RPMI7951 (cell line): ENCODE measurements at places on chromosomes 2 and 18.

GRCh38 chr2:145095641-145096435 lies 575.9 kb upstream of the ZEB2 start:
- peak; percentile 79 for DNase-seq

DNA sequence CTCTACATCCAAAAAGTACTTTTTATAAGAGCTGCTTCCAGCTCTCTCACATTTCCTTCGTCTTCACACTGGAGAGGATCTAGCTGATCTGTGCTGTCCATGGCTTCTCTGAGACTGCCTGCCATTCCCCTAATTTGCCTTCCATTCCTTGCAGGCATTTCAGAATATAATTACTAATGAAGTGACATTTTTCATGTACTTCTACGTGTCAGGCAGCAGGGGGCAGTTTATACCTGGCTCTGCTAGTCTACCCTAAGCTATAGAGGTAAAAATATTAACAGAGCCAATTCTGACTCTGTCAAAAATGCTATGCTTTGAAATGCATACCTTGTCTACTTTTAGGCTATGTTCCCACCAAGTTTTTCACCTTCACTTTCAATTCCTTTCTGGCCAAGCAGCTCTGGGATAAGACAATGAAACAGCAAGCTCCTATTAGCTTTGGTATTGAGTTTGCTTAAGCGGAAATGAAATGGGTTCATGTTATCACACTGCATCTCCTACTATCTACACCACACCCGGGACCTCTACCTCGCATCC lies 81.9 kb downstream of the MEP1B start:
- peak; percentile 5 for DNase-seq

DNA sequence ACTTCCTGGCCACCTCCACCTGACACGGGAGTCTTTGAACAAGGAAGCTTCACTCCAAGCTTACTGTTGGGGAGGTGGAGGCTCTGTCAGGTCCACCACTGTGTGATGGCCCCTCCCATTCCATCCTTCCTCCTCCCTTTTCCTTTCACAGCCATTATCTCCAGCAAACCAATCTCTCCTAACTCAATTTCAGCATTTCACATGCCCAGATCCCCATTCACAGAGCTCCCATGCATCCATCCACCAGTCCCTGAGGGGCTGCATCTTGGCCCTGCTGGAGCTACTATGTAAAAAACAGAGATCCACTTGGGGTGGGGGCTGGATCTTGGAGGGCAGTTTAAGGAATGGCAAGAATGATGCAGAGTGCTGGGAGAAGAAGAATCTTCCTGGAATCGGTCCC lies 129.0 kb upstream of the COPS8 start:
- no peak for DNase-seq

DNA sequence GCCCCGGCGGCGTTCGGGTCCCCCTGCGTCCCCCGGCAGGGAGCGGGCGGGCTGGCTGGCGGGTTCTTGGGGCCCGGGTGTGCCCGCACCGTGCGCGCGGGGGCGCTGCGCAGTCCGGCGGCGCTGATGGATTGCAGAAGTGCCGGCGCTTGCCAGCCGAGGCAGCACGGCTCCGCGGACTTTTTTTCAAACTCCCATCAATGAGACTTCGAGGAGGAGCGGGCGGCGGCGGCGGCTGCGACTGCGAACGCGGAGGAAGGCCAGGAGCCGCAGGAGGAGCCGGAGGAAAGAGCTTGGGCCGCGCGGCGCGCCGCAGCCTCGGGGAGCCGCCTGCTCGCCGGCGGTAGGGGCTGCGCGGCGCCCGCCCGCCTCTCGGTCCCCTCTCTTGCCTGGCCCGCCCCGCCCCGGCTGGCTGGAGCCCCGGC lies at the start of gene GLI2:
Gene GLI2 (plus strand): TSS at position 123 of the 425 bp plus-strand sequence. CDS start 61,453 bp downstream, outside the sequence.
- DNase-seq: peak; percentile 80

- DNase-seq: peak; percentile 13
Measured at GRCh38 chr18:10228326-10228725, 226.1 kb upstream of the APCDD1 start.

- DNase-seq: peak; percentile 2
Measured at GRCh38 chr18:78986018-78986481, 6.4 kb downstream of the SALL3 start.

GRCh38 chr2:180677200-180677599 lies 303.2 kb upstream of the UBE2E3 start:
- DNase-seq: no peak

DNA sequence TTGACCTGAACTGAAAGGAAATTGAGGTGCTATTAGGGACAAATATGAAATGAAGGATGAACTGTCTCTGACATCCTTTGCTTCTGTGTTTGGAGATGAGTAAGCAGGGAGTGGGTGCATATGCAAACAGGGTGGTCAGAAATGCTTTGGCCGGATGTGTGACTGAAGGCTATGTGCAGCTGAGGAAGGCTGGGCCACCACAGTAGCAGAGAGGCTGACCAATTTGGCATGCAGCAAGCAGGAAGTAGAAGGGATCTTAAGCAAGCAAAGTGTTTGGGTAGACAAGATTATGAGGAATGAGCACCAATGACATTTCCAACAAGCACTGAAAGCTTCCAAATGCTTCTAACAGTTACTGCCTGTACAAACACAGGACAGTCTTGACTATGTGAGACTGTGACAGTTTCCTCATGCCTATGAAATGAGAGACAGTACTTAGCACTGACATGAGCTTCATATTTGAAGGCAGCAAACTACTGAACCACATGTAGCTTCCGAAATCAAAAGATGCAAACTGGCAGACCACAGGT lies 3.3 kb upstream of the ACTR3 start:
- DNase-seq: peak; percentile 93

- DNase-seq: no peak
Measured at GRCh38 chr2:102120701-102121159, 21.8 kb upstream of the IL1R1 start.

- DNase-seq: no peak
Measured at GRCh38 chr2:16649353-16650286, 16.0 kb downstream of the CYRIA start.

GRCh38 chr2:174659069-174659900 lies 61.7 kb upstream of the WIPF1 start:
- no peak for DNase-seq

- DNase-seq: peak; percentile 98
Measured at GRCh38 chr2:37635504-37636380, 35.7 kb downstream of the CDC42EP3 start.

- DNase-seq: peak; percentile 19
Measured at GRCh38 chr2:44897406-44897805, 44.1 kb upstream of the SIX3 start.

DNA sequence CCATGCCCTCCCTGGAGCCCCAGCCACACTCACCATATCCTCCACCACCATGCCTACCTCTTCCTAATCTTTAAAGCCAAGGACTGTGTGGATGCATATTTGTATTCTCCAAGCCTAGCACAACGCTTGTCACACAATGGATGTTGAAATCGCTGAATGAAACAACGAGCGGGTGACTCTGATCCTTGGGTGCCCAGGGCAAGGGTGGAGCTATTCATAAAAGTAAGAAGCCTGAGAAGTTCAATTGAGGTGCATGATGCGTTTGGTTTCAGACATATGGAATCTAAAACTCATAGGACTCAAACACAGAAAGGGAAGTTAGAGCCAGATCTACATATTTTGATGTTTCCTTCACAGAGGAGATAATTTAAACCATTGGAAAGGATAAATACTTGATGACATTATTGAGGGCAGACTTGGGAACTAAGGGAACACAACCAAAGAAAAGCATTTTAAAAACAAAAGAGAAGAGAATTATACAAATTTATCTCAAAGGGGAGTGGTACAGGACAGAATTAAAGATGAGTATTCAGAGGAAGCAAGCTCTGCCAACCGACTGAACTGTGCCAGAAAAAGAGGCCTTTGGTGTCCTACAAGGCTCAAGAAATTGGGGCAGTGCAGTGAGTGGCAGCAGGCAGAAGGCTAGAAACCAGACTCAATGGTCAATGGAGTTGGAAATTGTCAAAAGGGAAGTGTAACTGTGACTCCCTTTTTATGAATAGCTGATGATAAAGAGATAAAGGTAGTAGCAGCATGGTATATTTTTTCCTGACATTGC lies 200.6 kb upstream of the NCKAP5 start:
- no peak for DNase-seq

DNA sequence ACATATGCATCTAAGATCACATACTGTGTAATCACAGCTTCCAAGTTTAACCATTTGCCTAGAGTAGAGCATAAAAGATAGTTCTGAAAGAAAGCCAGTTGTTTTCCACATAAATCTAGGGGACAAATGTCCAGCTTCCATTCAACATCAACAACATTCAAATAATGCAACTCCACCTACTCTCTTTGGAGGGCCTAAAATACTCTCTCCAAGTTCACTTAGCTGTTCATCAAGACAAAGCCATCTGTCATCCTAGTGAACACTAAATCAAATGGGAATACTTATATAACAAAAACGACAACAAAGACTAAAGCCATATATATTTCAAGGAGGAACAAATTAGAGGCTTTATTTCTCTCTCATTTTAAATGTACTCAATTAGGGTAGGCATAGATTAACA lies 221.5 kb upstream of the CDH2 start:
- no peak for DNase-seq

GRCh38 chr2:120465701-120465988 lies 119.7 kb downstream of the INHBB start:
- DNase-seq: no peak

- no peak for DNase-seq
Measured at GRCh38 chr2:173934895-173935294, 30.3 kb downstream of the SP3 start.

- DNase-seq: no peak
Measured at GRCh38 chr18:75160364-75160763, 48.6 kb downstream of the PTGR3 start.

DNA sequence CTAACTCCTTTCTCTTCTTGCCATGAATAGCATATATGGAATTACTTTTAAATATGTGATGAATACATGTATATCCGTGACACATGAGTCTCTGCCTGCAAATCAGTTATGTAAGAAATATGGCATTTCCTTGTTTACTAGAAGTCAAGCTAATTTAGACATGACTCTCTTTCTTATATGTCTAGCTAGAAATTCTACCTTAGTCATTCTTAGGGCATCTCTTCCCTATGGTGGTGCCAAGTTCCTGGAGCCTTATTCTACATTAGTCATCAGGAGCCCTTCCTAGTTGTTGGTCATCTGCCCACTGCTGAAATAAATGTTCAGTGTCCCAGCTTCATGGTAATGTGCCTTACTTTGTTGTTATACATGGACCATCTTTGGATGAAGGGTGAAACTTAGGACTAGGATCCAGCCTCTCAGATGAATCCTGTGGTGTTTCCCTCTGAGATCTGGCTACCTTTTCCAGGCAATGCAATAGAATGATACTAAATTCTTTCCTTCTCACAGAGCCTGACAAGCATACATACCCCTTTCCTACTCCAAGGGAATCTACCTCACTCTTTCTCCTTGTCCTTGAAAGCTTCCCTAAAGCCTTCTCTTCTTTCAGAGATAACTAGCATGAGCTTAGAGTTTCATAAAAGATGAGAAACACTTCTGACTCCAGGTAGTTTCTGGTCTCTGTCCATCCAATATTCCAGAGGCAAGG lies 415.3 kb upstream of the VWC2L start:
- peak; percentile 91 for DNase-seq

DNA sequence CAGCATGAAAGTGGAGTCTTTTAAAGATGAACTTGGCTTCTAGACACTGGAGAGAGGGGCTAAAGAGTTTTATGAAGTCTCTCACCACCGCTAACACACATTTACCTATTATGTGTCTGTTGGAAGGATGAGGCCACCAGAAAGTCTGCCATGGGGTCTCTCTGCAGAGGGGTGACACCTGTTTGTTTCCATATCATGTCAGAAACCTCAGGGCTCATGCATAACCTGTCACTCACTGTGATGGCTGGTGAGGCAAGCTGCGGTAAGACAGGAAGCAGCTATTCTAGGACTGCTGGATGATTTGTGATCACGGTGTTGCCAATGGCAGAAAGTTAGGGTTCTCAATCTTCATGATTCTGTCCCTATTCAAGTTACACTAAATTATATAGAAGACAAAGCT lies 60.8 kb upstream of the DNMT3A start:
- no peak for DNase-seq

GRCh38 chr18:70337139-70337972 lies 48.5 kb downstream of the SOCS6 start:
- peak; percentile 89 for DNase-seq

- DNase-seq: no peak
Measured at GRCh38 chr2:29000481-29000880, 19.4 kb downstream of the TOGARAM2 start.

GRCh38 chr2:98545591-98545990 lies 62.7 kb downstream of the COA5 start:
- no peak for DNase-seq

DNA sequence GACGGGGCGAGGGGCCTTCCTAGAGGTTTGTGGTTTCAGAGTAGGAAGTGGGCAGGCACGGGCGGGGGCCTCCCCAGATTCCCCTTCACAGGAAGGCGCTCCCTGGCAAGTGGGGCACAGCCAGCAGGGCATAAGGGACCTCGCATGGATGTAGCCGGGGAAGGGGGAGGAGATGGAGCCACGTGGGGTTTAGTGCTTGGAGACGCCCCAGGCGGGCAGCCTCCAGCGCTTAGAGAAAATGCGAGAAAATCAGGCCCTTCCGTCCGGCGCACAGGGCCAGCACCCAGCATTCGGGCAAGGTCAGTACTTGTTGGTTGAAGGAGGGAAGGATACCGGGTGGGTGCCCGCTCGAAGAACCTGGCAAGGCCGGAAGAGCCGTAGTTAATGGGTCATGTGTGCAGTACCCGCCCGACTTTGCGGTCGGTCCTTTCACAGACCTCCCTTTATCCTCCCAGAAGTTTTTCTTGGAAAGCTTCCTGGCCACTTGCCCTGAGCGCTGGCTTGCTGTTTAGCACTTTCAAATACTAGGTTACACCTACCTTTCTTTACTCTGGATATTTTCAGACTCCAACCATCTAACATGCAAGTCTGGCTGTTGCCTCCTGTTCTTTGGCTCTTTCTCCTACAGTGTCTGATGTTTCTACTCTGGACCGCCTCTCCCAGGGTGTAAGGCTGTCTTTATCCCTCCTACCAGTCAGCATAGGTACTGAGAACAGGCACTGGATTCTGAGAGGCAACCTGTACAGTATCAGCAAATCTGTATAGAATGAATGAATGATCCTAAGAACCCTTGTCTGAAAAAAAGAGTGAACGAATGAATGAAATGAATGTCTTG lies 78.1 kb downstream of the CIB4 start:
- DNase-seq: peak; percentile 78

DNA sequence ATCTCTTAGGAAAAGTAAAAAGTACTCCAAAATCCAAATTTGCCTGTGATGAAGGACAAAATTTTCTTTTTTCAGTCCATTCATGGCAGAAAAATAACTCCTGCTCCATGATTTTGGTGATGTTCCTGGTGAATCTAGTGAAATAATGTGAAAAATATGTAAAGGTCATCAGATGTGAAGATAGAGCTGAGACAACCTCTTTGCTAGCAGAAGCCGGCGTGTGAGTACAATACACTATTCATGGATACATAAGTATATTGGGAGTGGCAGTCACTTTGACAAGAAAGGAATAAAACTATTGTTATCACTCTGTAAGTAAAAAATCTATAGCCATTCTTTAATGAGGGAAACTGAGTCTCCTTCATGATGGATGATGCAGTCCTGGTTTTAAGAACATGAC lies 6.3 kb upstream of the SLC1A4 start:
- no peak for DNase-seq

DNA sequence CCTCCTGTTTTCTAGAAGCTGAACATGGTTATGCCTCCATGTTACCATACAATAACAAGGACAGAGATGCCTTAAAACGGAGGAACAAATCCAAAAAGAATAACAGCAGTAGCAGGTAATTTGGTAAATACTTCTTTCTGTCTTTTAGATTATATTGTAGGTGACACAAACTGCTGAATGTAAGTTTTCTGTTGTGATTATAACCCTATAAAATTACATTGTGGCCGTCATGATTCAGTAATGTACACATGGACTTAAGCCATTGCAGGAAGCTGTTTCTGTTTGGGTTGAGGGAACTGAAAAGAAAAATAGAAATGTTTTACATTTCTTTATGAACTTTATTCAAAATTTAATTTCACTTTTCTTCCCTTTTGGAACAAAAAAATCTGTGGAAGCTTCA lies 1.2 kb downstream of the MXD1 start:
- no peak for DNase-seq
